AG09319 (cell line): ENCODE measurements at places on chromosomes 3 and 15.

DNA sequence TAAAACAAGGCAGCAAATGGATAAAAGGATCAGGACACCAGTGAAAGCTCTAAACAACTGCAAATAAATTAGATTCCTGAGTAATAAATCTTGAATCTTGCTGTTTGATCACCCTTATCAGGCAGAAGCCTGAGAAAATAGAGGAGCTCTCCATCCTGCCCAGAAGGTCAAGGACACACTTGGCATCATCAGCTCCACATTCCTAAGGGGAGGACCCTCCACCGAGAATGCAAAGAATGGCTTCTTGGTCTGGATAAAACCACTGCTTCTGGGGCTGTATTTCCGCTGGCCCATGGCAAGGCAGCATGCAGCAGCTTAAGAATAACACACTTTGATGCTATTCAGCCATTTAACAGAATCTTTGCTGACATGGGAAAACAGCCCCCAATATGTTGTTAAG is 108.9 kb upstream of the TSC22D2 start:
- DNase-seq: no peak

DNA sequence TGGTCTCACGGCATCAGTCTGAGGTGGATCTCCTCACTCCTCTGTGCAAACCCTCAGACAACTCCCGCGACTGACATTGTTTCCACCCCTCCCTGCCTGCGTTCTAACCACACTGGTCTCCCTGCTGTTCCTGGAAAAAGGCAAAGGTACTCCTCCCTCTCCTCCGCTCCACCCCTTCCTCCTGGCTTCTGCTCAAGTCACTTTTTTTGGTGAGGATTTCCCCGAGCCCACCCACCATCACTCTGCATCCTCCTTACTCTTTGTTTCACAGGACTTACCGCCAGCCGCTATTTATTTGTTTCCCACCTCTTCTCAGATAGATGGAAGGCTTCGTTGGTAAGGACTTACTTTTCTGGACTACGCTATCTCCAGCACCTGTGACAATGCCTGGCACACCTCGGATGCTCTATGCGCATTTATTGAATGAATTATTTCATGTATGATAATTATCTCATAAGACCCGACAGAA is 25.6 kb downstream of the PRR23E start:
- no peak for DNase-seq

DNA sequence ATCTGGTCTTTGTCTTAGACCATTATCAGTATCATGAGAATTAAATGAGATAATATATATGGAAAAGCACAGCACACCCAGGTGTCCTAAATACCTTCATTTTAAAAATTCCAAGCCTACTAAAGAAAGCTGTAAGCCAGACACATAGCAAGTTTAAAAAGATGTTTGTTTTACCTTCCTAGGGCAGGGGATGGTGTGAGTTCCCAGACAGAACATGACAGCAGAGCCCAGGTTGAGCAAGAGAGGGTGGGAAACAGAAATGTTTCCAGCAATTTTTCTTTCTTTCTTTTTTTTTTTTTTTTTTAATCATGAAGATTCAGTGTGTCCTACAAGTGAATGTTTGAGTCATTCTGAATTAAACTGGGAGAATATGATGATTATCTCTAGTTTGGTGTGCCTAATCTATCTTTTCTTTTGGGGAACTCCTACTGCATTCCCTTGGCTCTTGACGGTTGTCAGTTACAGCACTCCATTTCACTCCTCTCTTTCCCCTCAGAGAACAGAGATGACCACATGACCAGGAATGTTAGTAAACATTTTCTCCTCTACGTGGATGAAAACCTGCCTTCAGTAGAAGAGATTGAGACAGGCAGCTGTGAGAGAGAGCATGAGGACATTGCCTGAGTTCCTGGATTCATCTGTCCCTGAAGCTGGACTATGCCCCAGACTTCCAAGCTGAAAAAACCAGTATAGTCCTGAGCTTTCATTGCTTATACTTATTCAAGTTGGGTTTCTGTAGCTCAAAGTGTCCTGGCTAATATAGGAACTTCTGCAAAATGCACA is 54.5 kb upstream of the ARL14 start:
- no peak for DNase-seq

DNA sequence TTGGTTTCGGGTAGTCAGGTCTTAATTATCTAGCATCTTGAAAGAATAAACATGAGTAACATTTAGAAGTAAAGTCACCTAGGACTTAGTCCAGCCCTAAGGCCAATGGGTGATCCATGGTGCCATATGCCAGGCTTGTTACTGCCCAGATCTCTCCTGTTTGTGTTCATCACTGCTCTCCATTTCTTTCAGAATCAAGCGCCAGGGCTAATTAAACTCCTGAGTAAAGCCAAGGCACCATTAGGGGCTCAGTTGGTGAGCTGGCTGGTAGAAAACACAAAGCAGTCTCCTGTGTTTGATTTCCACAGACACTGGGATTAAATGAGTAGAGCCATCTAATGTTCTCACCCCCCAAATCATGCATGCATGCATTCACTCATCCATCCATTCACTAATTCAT is 11.3 kb downstream of the CYP19A1 start:
- DNase-seq: no peak

DNA sequence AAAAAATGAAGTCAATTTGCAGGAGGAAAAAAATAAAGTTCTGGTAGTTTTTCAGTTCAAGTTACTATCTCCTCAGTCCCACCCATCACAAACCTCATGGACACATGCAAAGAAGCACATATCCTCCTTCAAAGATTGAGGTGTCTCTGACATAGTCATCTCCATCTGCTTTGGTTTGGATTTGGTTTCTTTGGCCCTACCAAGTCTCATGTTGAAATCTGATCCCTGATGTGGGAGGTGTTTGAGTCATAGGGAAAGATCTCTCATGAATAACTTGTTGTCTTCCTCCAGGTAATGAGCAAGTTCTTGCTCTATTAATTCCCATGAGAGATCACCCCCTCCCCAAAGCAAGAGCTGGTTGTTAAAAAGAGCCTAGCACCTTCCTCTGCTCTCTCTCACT is 446.8 kb downstream of the IGSF11 start:
- no peak for DNase-seq

DNA sequence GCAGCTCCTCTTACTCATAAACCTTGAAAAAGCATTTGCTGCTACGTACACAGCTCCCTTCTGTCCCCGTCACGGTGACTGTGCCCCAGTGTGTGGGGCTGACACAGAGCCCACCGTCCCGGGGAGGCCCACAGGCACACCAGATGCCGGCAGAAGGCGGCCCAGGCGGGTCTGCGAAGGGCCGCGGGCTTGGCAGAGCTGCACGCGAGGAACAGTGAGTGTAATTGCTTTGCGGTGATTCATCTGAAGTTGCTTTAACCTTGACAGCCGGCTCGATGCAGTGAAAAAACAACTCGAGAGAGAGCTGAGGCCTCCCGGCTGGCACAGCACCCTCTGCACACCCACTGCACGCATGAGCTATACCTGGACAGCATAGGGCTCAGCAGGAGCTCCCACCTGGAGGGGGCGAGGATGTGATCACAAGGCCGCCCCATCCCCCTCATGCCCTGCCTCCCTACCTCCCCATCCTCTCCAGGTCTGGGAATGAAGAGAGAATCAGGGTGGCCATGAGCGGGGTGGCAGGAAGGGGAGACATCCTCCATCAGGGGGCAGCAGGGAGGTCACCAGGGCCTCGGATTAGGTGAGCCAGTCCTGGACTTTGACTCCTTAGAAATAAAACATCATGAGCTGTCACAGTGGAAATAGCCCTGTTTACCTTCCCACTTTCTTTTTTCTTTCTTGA is 172.7 kb downstream of the MEGF11 start:
- DNase-seq: peak; percentile 11

DNA sequence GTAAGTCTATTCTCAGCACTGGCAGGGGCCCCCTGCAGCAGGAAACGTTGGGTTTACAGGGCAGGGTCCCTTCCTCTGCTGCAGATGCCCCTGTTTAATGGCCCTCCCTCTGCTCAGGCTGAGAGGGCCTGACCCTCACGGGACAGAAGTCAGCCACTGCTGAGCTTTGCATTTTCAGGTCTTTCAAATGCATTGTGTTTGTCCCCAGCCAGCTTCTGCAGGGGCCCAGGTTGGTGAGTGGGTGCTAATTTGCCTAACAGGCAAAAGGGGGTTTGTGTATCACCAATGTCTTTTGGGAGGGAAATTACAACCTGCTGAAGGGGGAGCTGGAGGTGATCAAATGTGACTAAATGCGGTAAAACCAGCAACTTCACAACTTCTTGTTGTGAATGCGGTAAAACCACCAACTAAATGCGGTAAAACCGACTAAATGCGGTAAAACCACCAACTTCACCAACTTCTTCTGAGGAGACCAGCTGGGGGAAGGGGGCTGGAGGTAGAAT is 44.8 kb upstream of the UBE2E1 start:
- DNase-seq: no peak
